ENCODE measurements at places on chromosomes 3 and 15. TPM values are rescaled to one million over a fixed set of nuclear protein-coding genes. Genes with fewer than 3 reads are reported as not detected.

GRCh38 chr15:99993681-99994131, 260.5 kb upstream of the LYSMD4 start:
- no peak for DNase-seq

DNA sequence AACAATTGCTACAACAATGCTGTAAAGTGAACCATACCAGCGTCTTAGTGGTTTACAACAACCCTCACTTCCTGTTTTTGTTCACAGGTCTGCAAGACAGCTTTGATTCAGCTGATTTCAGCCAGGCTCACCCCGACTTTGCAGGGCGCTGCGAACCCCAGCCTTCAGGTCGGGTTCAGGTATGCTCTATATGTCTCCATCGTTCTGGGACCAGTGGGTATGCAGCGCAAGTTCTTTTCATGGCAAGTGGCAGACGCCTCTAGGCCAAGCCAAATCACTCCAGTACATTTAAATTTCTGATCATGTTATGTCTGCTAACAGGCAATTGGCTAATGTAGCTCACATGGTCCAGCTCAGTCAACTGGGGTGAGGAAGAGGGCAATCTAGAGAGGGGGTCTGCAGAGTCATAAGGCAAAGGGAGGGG, 52.4 kb upstream of the RGMA start:
- DNase-seq, result no peak

- DNase-seq, result no peak
Measured at GRCh38 chr3:52236424-52236886, 2.5 kb downstream of the TWF2 start.

DNA sequence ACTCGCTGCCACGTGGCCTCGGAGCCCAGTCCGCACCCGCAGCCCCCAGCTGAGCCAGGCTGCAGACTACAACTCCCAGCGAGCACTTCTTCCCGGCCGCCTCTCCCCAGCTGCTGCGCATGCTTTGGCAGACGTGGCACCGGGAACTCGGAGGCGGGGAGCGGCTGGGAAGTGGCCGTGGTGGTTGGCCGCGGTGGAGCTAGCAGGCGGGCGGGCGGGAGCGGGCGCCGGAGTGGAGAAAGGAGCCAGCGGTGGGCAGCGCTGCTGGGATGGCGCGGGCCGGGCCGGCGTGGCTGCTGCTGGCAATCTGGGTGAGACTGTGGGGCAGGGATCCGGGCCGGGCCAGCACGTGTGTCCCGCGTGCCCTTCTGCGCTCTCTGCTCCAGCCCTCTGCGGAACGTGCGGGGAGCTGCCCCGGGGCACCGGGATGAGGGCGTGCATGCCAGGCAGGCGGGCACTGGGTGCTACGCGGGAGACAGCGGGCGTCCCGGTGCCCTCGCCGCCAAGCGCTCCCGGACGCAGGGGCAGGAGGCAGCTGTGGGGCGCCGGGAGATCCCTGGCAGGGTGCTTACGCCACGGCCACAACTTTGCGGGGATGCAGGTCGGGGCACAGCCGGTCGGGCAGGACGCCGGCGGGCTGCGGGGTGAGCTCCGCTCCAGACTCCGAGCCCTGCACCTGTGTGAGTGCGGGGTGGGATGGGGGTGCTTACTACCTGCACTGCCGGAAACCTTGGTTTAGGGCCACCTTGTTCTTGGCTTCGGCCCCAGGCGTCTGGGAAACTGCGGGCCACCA, at the start of gene PDIA5:
PDIA5 (plus strand) TSS at position 130 of the 793 bp plus-strand sequence; CDS start at position 270, 140 bp downstream.
- DNase-seq, result peak; percentile 64

DNA sequence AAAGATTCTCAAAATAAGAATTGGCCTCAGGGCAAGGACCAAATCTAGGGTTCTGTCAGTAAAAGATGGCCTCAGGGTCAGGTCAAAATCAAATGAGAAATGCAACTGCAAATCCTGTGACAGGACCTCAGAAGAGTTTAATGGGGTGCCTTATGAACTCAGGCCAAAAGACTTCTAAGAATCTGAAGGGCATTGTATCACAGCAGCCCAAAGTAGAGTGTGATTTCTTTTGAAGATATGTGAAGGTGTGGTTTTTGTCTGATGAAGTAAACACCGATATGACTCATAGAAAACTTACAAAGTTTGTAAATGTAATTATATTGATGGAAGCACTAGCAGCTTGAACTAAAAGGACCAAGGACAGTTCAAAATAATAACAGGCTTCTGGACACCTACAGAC, 966.1 kb downstream of the AGBL1 start:
- DNase-seq, result no peak

- DNase-seq, result no peak
Measured at GRCh38 chr3:32841341-32841740, 23.5 kb downstream of the TRIM71 start.

- no peak for DNase-seq
Measured at GRCh38 chr3:67094167-67094566, 96.1 kb downstream of the KBTBD8 start.

DNA sequence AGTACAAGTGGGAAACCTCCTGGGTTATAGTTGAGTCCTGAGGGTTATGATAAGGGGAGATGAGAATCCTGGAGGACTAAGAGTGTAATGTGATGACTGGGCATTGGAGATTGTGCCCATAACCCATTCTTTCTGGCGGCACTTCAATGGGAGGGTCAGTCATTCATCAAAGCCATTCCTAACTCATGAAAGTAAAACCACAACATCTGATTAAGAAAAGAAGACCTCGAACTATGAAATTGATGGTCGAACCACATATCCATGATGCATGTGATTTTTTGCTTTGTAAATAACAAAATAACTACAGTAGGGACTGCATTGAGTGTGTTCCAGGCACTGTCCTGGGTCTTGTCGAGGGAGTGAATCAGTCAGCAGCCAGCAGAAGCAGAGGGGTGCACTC, 215.1 kb downstream of the SHQ1 start:
- DNase-seq, result no peak

- DNase-seq, result no peak
Measured at GRCh38 chr3:103690536-103690935, 1255.7 kb downstream of the ZPLD1 start.

- no peak for DNase-seq
Measured at GRCh38 chr3:61980041-61980440, 393.3 kb downstream of the FEZF2 start.

GRCh38 chr15:74387141-74387541, 19.7 kb upstream of the CYP11A1 start:
- DNase-seq, result no peak

DNA sequence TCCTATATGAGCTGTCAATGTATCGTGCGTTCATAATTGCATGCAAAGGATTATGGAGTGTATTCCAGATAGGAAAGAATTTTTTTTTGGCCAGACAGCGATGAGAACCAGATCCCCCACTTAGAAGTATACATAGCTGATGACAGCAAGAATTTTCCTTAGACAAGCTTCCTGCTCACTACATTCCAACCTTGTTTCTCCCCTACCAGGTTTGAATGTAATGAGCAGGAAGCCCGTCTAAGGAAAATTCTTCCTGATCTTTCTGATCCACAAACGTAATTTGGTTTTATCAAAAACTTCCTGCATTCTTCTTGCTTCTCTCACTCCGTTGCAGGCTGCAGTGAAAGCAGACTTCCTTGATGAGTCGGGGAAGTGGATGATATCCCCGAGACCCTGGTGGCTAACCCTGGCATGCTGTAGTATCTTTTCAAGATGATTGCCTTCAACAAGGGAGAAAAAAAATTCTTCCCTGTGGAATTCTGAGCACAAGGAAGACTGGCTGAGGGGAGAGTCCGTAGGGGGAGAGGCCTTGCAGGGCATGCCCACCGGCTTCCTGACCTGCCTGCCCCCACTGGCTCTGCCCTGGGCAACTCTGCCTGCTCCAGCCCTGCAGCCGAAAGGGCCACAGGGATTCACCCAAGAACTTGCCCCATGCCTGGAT, 243.1 kb downstream of the TLE3 start:
- no peak for DNase-seq

- no peak for DNase-seq
Measured at GRCh38 chr3:61637088-61638051, 76.0 kb downstream of the PTPRG start.

DNA sequence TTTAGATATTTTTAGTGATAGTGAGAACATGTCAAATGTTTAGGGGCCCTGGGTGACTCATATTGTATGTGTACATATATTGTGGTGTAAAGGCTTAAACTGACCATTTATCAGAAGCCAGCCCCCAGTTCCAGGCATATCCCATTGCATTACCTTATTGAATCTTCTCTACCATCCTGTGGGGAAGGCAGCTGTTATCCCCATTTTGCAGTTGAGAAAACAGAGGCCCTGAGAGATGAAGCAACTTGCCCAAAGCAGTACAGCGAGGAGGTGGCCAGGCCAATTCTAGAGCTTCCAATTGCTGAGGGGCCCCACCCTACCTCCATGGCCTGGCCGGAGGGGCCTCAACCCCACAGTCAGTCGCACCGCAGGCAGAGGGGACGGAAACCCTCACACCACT, 47.9 kb downstream of the ZNF710 start:
- no peak for DNase-seq

GRCh38 chr3:179558742-179559364, 3.9 kb upstream of the ACTL6A start:
- DNase-seq, result no peak

GRCh38 chr3:170766253-170766652, 103.7 kb downstream of the RPL22L1 start:
- no peak for DNase-seq

DNA sequence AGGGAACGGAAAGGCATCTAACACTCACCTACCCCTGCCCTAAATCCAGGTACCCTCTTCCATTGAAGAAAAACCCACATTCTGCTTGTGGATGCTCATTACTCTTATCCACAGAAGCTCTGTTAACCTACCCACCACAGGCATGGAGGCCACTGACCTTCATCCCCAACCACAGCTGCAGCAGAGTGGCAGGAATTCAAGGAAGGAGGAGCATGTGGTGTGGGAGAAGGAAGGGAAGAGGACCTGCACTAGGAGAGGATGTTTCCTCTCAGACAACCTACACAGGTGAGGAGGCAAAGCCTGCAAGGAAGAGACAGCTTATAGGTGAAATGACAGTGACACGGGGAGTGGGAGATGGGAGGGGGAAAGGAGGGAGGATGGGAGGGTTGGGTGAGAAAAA, 192.5 kb upstream of the TSC22D2 start:
- DNase-seq, result no peak

DNA sequence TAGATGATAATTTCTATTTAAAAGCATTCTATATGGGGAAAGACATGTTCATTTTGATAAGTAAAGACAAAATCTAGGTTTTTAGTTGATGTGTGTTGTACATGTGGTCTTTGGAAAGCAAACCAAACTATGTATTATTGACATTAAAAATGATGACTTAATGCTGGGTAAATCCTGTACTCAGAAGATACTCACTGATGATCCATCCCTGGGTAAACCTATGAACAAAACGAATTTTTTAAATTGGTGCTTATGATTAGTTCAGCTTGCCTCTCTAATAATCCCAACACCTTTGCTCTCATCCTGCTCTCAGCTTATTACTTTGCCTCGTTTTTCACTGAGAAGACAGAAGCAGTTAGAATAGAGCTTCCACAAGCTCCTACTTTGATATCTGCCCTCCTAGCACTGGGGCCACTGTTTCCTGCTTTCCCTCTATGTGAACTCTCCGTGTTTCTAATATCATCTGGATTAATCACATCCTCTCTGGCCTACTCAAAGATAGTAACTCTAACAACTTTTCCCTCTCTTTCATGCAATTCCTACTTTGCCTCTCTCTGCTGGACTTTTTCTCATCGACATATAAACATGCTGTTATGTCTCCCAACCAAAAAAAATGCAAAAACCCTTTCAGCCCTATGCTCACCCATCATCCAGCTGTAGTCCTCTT, 29.3 kb downstream of the RARRES1 start:
- DNase-seq, result no peak

- DNase-seq, result no peak
Measured at GRCh38 chr3:12139111-12139511, 19.6 kb downstream of the TIMP4 start.

DNA sequence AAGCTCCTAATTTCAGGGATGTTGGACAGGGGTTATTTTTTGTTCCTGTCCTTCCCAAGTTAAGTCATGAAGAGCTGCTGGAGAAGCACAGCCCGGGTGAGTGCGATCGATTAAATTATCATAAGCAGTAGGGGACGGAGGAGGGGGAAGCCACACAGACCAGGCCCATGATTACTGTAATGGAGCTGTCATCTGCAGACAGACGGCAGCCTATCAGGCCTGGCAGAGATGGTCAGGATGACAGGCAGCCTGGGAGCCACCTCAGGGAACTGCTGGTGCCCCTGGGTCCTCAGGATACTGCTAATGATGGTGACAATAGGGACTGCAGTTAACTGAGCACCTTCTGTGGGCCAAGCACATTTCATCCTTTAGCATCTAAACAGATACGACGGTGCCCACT, 147.7 kb downstream of the RAB11A start:
- DNase-seq, result no peak

DNA sequence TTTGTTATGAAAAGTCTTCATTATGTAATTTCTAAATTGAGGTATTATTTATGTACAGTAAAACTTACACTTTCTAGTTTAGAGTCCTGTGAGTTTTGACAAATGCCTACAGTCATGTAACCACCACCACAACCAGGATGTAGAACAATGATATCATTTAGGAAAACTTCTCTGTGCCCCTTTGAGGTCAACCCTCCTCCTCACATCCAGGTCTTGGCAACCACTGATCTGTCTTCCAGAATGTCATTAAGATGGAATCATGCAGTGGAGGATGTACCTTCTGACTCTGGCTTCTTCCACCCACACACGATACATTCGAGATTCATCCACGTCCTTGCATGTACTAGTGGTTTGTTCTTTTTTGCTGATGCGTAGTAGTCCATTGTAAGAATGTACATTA, 23.2 kb downstream of the MINAR1 start:
- no peak for DNase-seq

DNA sequence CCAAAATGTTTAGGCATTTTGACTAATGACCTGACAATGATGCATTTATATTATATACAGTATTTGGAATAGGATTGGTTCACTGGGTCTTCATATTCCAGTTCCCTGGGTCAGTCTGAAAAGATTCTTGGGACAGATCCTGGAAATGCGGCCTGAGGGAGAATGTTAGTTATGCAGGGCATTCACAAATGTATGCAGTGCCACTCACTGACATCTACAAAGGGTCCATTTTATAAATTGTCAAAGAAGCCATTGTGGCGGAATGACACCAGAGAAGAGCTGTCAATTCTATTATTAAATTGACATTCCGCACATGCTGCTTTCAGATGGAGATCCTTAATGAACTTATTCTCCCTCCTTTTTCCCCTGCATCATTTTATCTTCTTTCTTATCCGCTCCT, 176.6 kb downstream of the VGLL3 start:
- no peak for DNase-seq

- DNase-seq, result no peak
Measured at GRCh38 chr3:101702726-101703125, 16.2 kb upstream of the RPL24 start.

LRRC3B gene
- total RNA-seq, result 0.16 TPM

GALNT15 gene
- 558 TPM for total RNA-seq

KCNAB1 gene
- 12.6 TPM for total RNA-seq

GOLGA6A gene
- total RNA-seq, result not detected

SLCO3A1 gene
- 13.2 TPM for total RNA-seq

MLF1 gene
- 20.4 TPM for total RNA-seq

CPLX3 gene
- total RNA-seq, result not detected

GOLGA8O gene
- not detected for total RNA-seq

MORC1 gene
- not detected for total RNA-seq

SERPINI2 gene
- total RNA-seq, result not detected

PTPRG gene
- total RNA-seq, result 100 TPM

PRSS50 gene
- not detected for total RNA-seq

MUC4 gene
- 0.09 TPM for total RNA-seq

H1-8 gene
- not detected for total RNA-seq

RSL24D1 gene
- total RNA-seq, result 49.3 TPM

ALCAM gene
- 10.0 TPM for total RNA-seq

MCF2L2 gene
- 0.31 TPM for total RNA-seq

SLC12A8 gene
- total RNA-seq, result 65.3 TPM

SST gene
- total RNA-seq, result not detected

Data from omental fat pad (tissue), 4 donors.